Suprapubic skin (tissue), 4 donors: ENCODE measurements at places on chromosomes 12 and 14.
A peak's percentile ranks its signal among the peaks of the same experiment; 100 is the strongest.

GRCh38 chr12:31408763-31409162, 82.8 kb upstream of the SINHCAF start:
- DNase-seq: no peak

DNA sequence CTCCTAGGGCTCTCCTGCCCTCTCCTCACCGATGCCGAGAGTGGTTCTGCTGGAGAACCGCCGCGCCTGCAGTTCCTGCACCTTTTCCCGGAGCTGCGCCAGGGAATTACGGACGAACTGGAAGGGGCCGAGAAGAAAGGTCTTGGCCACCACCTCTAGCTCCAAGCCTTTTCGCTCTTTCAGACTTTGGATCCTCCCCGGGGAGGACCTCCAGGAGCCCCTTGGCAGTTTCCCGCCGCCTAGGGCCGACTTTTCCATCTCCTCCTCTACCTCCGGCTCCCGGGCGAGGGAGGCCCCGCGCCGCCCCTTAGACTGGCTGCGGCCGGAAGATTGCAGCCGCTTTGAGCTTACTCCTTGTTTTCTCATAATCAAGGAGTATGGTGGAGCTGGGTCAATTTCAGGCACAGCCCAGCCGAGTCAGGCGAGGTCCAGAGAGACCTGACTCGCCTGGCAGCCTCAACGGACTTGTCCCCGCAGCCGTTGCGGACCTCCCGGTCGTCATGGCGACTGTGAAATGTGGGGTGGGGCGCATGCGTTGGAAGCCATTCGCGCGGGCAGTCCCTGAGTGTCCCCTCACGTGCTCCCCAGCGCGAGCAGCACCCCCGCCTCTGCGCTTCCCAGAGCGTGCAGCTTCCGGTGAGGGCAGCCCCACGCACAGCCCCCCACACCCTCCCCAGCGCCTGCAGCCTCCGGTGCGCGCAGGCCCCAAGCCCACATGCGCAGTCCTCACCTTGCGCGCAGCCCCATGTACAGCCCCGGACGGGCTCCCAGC, at the start of gene DPY19L2:
DPY19L2 (minus strand) TSS at position 466 of the 772 bp plus-strand sequence; CDS start at position 366, 100 bp downstream.
- peak; percentile 85 for DNase-seq

GRCh38 chr14:49420201-49420600, 166.0 kb downstream of the RPS29 start:
- DNase-seq: no peak

DNA sequence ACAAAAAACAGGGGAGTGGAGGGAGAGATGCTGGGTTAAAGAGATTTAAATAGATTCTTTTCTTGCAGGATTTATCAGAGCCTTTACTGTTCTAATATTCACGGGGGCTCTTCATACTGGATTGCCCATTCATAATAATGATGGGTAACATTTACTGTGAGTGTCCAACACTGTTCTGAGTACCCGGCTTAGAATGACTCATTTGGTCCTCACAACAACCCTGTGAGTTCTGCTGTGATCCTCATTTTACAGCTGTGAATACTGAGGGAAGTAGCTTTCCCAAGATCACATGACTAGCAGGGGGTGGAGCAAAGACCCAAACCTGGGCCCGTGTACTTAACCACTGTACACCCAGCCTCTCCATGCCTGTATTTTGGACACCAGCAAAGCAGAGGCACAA, 113.4 kb downstream of the NT5DC3 start:
- DNase-seq: no peak

DNA sequence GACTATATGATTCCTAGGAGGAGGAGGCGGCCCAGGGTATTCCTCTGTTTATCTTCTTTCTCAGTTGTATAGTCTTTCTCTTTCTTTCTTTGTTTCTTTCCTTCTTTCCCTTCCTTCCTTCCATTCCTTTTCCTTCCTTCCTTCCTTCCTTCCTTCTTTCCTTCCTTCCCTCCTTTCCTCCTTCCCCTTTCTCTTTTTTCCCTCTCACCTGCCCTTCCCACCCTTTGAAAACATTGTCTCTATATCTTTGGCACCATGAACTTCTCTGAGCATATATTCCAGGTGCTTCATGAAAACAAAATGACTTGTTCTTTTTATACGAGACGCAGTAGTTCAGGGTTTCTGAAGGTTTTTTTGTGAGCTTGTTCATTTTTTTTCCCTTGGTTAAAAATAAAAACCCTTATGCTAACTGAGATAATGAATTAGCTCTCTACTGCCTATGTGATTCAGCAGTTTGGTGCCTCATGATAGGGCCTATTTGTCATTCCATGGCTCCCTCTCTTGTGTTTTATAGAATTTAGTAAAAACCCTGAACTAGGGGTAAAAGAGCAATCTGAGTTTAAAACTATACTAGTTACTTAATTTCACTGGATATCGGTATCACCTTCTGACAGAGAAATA, 3.2 kb upstream of the TESPA1 start:
- DNase-seq: no peak

- no peak for DNase-seq
Measured at GRCh38 chr12:113244478-113244958, 23.3 kb downstream of the TPCN1 start.

- DNase-seq: no peak
Measured at GRCh38 chr12:69435644-69436043, 34.5 kb upstream of the FRS2 start.

DNA sequence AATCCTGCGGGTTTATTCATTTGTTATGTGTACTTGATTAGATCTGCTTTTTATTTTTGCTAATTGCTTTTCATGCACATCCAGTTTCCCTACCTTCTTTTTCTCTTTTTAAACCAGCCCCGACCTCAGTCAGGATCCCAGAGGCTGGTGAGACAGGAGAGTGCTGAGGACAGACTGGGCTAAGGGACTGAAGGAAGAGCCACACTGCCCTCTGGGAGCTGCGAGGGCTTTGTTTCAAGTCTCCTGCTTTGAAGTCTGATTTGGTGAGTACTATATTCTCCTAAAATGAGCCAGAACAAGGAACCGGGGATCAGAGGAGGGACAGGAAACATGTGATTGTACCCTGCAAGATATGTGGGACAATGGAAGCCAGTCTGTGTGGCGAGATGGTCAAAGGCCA, 23.9 kb downstream of the PRICKLE1 start:
- DNase-seq: no peak

GRCh38 chr12:19058235-19059021, 71.1 kb upstream of the PLEKHA5 start:
- DNase-seq: no peak

- DNase-seq: no peak
Measured at GRCh38 chr12:77999074-77999715, 168.5 kb downstream of the NAV3 start.

DNA sequence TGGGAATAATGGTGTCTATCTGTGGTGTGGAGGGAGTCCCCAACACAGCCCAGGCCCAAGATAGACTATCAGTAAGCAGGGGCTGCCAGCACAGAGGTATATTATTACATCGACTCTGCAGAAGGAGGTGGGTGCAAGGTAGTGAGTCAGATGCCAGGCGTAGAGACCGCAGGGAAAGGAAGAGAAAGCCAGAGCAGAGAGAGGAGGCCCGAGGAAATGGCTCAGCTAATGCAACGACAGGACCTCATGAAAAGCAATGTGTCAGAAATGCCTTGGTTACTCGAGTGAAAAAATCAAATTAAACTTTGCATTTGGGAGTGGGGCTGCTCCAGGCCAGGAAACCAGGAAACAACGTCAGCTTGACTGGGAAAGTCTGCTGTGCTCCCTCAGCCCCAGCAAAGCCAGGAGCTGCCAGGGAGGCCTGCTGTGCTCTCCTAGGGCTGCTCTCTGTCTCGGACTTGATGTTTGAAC, 173.2 kb downstream of the SUDS3 start:
- DNase-seq: no peak

DNA sequence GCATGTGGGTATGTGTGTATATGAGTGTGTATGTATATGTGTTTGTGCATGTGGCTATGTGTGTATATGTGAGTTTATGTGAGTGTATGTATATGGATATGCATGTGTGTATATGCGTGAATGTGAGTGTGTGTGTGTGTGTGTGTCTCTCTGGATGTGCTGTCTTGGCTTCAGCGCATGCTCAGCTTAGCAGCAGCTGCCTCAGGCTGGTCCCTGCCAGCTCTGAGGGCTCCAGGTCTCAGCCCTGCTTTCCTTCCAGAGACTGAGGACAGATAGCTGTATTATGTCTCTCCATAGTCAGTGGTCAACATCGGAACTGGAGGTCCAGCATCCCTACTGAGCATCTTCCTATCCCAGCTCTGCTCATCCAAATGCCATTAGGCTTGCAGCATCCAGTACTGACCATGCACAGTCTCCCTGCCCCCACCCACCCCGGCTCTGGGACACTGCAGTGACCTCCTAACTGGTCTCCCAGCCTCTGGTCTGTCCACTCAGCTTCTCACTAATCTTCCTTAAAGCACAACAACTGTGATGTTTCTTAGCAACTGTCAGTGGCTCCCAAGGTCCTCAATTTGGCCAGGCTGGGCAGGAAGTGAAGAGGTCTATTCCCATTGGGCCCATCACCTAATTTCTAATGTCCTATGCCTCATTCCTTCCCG, 22.8 kb downstream of the FAIM2 start:
- DNase-seq: peak; percentile 39

- no peak for DNase-seq
Measured at GRCh38 chr12:78457938-78458337, 406.6 kb upstream of the SYT1 start.

DNA sequence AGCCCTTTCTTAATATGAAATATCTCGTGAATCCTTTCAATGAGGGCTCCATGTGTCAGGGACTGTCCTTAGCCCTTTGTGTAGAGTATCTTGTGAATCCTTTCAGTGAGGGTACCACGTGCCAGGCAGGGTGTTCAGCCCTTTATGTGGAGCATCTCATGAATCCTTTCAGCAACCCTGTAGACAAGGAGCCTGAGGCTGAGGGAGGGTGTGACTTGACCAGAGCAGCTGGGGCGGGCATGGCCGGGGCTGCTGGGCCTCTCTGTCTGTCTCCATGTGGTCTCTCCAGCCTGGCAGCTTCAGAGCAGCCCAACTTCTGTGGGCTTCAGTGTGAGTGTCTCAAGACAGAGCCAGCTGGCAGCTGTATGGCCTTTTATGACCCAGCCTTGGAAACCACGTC, 140.2 kb downstream of the AACS start:
- DNase-seq: no peak

DNA sequence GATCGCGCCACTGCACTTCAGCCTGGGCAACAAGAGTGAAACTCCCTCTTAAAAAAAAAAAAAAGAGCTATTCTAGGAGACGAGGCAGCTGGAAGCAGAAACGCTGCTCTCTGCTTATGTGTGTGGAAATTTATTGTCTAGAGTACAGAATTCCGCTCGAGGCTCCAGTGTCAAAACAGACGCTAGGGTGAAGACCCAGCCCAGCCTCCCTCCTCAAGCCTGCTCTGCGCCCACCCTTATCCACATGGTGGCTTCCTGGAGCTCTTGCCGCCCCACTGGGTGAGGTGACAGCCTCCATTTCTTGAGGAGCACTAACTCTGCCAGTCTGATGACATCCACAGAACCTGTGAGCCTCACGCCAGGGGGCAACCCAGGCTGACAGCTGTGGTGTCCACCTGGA, 49.5 kb upstream of the DLK1 start:
- DNase-seq: no peak

GRCh38 chr14:55579724-55580469, at the start of gene KTN1:
KTN1 (plus strand) TSS chr14:55580207; CDS start chr14:55612049, 31,842 bp downstream.
- peak; percentile 82 for DNase-seq

DNA sequence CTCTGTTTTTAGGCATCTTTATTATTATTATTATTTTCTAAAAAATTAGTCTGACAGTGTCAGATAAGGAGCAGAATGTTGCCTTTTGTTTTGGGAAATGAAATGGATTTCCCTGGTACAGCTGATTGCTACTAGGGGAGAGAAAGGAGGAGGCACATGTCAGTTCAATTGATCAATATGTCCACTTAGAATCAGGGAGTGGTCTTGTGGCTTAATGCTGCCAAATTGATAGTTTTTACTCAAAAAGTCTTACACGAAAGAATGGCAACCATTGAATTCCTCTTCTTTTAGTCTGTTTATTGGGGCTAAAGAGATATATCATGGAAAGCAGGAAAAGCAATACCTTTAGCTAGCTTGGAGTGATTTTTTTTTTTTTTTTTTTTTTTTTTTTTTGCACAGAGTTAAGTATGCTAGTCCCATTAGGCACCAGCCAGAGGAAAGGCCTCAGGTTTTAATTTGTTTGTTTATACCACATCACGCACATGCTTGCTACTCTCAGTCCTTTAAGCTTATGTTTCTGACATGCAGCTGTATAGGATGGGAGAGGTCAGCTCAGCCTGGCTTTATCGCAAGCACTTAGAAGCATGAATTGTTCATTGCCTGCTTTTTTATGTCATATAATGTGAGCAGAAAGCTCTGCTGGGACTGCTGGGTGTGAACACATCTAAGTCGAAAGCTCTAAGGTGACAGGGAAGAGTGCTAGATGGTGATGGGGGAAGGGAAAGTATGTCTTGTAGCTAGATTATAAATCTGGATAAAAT, 1.4 kb downstream of the AKAP6 start:
- no peak for DNase-seq

DNA sequence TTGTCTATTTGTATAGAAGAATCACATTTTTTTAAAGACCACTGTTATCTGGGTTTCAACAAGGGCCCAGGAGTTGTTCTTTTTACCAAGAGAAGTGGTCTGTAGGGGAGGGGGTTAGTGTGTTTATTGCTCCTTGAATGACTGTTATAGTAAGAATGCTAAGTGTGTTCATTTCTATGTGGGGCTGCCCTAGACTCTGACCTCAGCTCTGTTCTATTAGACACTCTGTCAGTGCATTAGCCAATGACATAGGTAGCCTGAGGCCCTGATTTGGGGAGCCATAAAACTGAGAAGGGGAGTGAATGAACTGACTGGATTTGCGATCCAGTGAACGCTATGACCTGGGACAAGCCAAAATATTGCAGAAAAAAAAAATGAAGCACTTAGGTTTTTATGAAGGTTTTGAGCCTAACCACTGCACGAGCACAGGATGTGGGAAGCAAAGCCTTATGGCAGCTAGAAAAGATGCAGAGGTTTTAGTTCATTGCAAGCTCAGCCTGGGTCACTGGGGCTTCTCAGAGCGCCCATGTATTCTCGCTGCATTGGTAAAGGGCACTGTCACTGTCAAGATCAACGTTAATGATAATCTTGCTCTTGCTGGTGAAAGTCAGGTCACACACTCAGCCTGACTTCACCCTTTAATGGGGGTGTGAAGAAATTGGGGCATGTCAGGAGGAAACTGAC, 63.8 kb downstream of the PRKCH start:
- no peak for DNase-seq

- DNase-seq: no peak
Measured at GRCh38 chr12:120640861-120641833, 721 bp downstream of the CABP1 start.

- no peak for DNase-seq
Measured at GRCh38 chr14:68147303-68147702, 327.7 kb downstream of the RAD51B start.

DNA sequence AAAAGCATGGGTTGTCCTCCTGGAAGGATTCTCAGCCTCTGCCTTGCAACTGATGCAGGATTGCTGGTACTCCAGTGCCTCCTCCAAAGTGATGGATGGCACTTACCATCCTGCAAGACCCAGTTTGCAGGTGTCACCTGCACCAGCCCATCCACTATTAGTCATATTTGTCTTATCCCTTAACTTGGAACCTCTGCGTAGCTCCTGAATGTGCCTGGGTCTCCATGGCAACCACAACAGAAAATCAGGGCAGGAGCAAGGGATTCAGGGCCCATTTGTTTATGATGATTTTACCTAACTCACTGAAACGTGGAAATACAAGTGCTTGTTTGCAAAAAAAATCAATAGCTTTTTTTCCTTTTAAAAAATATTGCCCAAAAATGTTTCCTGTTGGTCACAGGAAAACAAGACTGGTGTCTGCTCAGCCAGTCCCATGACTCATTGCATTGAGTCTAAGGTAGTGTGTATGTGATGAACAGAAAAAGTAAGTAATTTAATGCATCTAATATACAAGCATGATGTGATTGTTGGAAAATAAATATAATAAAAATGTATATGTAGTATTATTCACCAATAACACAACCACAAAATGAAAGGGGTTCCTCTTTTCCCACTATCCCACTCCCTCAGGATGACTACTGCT, 1196.3 kb upstream of the TMEM132C start:
- no peak for DNase-seq
